ENCODE measurements at places on chromosomes 3 and 15.

DNA sequence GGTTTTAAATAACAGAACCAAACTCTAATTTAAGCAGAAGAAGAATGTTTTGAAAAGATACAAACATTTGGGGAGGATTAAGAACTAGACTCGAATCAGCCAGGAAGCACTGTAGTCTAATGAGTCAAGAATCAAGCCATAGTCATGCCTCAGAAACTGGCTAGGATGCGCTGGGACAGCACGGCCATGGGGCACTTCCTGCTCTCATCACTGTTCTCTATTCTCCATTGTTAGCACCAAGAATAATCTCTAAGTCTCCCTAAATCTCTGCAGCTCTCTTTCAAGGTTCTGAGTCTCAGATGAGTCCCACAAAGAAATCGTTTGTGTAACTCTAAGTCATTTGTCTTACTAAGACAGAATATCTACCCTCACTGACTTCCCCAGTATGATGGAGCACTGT lies 399.0 kb upstream of the KCNMB2 start:
- no peak for DNase-seq

- DNase-seq = peak; percentile 44
These were observed at the start of gene RAB6B for GRCh38 chr3:133895208-133896001. Gene RAB6B, minus strand, starts transcription at chr3:133895882. Its CDS starts 416 bp downstream, at chr3:133895466.

- DNase-seq = no peak
These were observed 67.5 kb downstream of the TMEM39A start for GRCh38 chr3:119395923-119396358.

DNA sequence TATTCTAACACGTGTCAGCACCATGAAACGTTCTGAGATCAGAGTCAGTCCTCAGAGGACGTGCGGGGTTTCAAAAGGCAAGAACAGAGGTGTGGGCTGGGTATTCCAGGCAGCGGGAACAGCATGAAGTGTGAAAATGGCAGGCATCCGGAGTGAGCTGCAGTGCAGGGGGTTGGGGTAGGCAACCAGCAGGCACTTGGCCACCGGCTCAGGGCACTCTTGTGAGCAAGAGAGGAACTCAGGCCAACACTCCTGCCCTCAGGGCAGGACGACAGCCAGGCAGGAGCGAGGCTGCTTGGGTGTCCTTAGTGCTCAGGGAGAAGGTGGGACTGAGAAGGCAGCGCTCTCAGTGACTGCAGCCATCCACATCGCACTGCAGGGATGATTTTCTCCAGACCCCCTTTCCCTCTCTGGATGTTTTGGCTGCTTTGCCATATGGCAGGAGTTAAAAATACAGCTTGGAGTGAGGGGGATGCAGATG lies 151.1 kb downstream of the NUP210 start:
- DNase-seq = no peak

DNA sequence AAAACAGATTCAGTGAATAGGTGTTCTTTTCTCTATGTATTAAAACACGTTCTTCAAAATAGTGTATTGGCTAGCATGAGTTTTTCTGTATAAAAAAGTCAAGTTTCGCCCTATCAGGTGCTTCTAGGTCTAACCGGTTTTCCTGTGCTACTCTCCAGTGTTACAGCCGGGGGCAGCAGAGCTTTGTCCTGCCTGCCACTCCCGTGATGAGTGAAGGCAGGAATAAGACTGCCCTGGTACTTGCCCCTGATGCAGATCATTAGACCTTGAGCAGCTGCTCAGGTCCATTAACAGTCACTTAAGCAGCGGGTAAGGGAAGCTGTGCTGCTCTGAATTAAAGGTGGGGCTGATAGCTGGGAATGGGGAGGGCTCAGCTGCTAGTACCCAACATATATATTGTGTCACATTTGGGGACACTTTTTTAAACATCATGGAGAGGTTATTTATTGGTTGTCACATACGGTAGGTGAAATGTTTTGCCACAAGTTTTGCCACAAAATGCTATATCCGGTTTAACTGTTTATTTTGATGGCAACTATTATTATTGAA lies 1.3 kb upstream of the UNC13C start:
- DNase-seq = no peak

DNA sequence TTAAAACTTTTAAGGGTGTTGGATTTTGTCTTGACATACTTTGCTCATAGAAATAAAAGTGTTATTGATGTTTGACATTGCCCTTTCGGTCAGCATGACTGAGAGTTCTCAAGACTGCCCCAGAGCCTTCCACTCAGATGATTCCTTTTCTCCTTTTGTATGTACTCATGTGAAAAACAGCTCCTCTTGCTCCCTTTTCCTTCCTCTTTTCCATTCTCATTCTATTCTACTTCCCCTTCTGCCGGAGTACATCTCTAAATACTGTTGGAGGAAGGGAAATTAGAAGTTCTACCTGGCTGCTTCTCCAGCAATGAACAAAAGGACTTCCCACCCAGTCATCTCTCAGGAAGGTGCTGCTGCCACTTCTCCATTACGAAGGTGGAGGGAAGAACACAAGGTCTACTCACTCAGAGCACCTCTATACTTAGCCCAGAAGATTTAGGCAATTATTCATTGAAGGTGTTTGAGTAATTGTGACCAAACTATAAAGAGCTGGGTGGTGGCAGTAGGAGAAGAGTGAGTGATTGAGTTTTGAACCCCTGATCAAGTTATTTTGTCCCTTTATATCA lies 163.8 kb upstream of the MBNL1 start:
- DNase-seq = no peak

DNA sequence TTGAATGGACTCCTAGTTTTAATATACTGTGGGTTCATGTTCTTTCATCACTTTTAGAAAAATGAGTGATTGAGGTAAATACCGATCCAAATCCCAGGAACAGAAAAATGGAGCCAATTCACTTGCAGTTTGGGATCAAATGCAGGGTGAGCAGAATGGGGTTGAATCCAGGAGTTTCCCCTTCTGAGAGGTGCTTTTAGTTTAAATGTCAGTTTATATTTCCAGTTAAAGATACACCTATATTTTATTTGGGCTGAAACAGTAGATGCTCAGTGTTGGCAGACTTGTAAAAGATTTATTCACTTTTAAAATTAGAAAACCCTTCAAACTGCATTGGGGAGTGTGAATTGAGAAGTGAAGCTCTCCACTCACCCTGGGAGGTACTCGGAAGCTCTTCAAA lies 2.6 kb downstream of the TRIM71 start:
- DNase-seq = no peak

DNA sequence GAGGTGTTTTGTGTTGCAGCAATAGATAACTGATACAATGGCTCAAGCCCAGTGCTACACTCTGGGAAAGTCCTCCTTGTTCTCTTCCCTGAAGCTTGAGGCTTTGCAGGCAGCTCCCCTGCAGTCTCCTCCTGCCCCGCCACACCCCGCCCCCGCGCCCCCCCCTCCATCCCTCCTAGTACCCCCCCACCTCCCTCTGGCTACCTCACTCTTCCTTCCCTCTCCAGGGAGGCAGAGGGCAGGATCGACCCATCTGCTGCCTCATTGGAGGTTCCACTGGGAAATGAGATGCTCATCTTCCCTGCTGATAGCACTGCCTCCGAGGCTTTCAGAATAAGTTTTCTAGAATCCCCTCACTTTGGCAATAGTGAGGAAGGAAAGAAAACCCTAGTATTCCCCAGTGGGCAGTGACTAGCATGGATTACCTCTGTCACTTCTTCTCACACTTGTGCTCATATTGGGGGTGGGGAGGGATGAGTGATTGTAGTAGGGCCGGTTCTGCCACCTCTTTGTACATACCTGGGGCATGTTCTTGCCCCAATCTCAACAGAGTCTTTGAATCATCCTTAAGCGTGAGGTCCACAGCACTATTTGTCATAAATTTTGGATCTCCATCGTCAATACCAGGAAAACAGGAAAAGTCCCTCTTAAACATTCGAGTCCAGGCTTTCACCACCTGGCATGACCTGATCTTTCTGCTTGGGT lies 16.3 kb upstream of the RAB7A start:
- no peak for DNase-seq

- DNase-seq = peak; percentile 81
These were observed 2.4 kb downstream of the UCN2 start for GRCh38 chr3:48561045-48561736.

DNA sequence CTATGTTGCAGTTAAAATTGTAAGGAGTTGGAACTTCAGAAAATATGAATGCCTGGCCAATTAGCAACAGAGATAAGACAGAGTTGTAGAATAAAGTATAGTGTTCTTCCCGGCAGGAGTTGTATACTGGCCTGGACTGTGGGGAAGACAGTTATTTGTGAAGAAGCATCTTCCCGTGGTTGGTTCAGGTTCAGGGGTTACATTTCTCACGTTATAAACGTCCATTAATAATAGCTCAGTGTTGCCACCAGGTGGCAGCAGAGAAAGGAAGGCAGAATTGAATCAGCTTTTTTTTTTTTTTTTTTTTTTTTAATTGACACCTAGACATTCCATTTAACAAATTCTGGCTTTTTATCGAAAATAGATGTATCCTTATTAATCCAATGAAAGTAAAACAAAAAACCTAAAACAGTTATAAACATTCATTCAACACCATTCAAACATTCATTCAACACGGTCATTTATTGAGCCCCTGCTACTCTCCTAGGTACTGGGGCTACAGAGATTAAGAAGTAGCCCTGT lies 66.4 kb upstream of the NR2E3 start:
- DNase-seq = peak; percentile 82

GRCh38 chr3:11085093-11085840 lies 69.0 kb upstream of the HRH1 start:
- no peak for DNase-seq

GRCh38 chr3:145182196-145182911 lies 978.6 kb downstream of the PLOD2 start:
- no peak for DNase-seq

GRCh38 chr15:37053166-37053565 lies 47.2 kb downstream of the MEIS2 start:
- peak; percentile 67 for DNase-seq

DNA sequence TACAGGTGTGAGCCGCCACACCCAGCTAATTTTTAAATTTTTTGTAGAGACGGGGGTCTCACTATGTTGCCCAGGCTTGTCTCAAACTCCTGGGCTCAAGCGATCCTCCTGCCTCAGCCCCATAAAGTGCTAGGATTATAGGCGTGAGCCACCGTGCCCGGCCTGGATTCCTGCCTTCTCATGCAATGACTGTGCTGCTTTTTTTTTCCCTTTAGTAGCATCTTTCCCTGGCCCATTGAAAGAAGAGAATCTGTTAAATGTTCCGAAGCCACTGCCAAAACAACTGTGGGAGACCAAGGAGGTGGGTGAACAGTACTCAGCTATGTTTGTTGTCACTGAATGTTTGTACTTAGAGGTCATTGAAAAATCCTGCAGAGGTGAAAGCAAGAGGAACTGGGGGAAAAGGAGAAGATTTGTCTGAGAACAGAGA lies 88.0 kb downstream of the CRTC3 start:
- DNase-seq = peak; percentile 66

- no peak for DNase-seq
These were observed 9.3 kb downstream of the RAB7A start for GRCh38 chr3:128735287-128735686.

DNA sequence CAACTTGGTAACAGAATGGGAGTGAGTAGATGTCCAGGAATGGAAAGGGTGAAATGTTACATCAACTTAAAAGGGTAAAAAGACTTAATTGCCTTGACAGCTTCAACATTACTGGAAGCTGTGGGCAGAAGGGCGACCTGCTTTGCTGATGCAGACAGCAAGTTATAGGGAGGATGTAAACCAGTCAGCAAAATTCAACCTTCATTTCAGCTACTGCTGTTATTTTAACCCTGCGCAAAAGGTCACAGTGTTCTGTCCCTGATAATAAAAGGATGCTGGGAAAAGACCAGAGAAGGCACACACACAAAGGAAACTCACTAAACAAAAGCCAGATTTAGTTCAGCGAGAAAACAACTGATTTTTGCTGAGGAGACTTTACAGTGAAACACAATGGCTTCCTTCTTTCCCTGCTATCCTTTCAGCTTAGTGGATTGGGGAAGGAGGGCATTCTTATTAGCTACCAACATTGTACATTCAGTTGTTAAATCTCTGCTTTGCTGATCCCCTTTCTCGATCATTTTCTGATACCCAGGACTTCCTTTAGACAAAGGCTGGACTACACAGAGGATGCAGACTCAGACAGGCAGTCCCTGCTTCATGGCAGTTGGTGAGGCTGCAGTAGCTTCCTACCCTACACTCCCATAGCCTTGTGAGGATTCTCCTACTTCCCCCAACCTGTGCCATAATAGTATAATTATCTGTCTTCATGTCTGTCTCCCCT lies 62.0 kb downstream of the P3H2 start:
- peak; percentile 88 for DNase-seq

GRCh38 chr3:157027861-157028745 lies 131.8 kb downstream of the CCNL1 start:
- no peak for DNase-seq

DNA sequence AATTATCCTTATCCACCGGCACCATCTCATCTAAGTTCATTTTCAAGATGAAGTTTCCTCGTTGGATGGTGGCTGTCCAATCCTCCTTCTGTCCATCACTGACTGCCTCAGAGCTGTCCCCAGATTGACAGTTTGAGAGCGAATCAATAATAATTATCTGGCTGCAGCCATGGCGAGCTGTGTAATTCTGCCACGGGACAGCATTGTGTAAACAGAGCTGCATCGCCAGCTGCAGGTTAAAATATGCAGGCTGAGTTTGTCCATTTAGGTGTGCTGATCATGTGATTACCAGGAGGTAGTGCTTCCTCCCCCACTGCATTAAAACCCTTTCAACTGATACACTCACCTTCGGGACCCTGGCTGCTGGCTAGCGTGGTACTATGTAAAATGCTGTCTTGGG lies 461.9 kb upstream of the ONECUT1 start:
- no peak for DNase-seq

DNA sequence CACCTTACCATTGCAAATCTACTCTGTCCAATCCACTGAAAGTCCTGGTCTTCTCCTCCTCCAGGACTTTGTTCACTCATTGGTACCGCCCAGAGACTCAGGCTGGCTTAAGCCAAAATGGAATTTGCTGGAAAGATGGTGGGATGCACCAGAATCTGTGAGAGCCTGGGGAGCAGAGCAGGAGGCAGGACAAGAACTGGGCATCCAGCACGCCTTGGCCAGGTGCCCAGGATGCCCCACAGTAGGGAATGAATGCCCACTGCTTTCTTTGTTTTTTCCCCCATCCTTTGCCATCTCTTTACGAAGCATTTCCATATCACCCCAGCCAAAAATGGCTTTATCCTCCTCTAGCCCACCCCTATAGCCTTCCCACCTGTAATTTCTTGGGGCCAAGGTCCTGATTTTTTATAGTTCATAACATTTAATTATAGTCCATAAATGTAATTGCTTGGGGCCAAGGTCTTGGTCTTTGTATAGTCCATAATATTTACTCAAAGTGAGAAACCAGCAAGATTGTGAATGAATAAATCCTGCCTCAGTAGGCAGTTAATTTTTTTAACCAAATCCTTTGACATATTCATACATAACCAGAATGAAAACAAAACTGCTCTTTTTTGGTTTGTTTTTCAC lies 23.3 kb upstream of the IREB2 start:
- no peak for DNase-seq

GRCh38 chr3:182349051-182349450 lies 444.3 kb upstream of the ATP11B start:
- no peak for DNase-seq

GRCh38 chr3:18442756-18443664 lies 17.9 kb upstream of the SATB1 start:
- DNase-seq = no peak

DNA sequence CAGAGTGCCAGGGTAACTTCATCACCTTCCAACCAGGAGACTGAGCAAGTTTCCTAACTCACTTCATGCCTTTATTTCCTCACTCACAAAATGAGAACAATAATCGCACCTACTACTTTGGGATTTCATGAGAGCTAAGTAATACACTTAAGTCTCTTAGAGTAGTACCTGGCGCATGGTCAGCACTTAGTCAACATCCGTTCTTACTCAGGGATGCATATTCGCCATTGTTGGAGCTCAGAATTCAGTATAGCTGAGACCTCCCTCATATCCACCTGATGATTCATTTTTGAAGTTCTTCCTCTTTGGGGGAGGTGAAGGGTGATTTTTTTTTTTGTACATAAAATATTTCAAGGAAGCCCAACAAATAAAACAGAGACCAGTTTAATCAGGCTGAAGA lies 188.2 kb downstream of the AGBL1 start:
- DNase-seq = no peak

All from choroid plexus epithelial cell (primary cell).